ENCODE measurements at places on chromosomes 7 and 10.
A peak's percentile ranks its signal among the peaks of the same experiment; 100 is the strongest.

GRCh38 chr10:9547936-9548904 lies 1469.5 kb upstream of the CELF2 start:
- DNase-seq = no peak

- no peak for DNase-seq
Measured at GRCh38 chr7:149414745-149415390, 46.0 kb downstream of the ZNF777 start.

- DNase-seq = no peak
Measured at GRCh38 chr7:154698726-154699291, 304.1 kb downstream of the PAXIP1 start.

- DNase-seq = peak; percentile 2
Measured at GRCh38 chr10:90592638-90593302, 265.1 kb downstream of the HTR7 start.

- peak; percentile 48 for DNase-seq
Measured at GRCh38 chr7:128672927-128673517, 930 bp downstream of the GARIN1A start.

DNA sequence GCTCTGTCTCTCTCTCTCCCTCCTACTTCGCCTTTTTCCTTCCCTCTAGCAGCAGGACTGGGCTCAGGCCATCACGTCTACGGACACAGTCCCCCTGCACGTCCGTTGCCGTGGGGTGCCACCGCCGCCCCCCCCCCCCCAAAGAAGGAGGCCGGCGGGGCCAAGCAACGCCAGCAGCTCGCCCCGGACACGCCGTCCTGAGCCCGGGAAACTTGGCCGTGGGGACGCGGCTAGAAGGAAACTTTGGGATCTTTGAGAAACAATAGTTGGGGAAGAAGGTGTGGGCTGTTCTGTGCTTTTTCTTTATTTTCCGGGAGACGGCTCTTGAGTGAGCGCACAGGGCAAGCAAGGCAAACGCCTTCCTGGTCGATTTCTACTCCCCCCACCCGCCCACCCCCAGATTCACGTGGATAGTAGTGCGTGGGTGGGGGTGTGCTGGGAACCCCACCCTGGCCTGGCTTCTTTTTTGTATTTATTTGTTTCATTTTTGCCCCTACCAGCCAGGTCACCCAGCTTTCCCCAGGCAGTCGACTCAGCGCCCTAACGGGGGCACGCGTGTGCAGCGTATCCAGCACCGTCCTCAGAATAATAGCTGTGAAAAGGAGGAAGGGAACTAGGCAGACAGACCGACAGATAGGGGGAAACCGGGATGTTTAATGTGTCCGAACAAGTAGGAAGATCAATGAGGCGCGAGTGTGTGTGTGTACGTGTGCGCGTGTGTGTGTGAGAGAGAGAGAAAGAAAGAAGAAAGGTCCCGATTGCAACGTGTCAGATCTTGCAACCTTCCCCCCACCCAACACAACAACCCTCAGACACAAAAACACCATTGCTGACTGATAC lies 1.4 kb downstream of the MXI1 start:
- peak; percentile 55 for DNase-seq
